ENCODE measurements at places on chromosomes 7 and 10. TPM values are rescaled to one million over a fixed set of nuclear protein-coding genes. Genes with fewer than 3 reads are reported as not detected.

ZNF239 gene
- 1.5 TPM for total RNA-seq

- no peak for DNase-seq
These were observed 15.6 kb upstream of the SH3PXD2A start for GRCh38 chr10:103871006-103871405.

SORBS1 gene
- total RNA-seq, result 896 TPM

DNA sequence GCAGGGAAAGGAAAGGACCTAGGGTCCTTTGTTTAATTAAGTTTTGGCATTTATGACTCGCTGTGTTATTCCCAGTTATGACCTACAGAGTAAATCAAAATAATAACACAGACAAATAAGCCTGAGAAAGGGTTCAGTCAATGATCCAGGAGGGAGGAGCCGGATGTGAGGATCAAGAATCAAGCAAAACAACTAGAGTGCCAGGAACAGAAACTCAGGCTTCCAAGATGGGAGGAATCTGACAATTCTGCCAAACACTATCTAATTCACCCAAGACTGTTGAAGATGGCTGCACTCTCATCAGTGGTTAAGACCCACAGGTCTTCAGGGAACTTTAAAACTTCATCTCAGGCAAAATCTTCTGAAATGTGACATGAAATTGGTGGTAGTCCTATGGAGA, 50.3 kb upstream of the PIP4K2A start:
- DNase-seq, result no peak

GRCh38 chr10:61778137-61778536, 115.4 kb downstream of the CABCOCO1 start:
- DNase-seq, result no peak

INTS1 gene
- 29.9 TPM for total RNA-seq

ZNF365 gene
- 0.60 TPM for total RNA-seq

DNA sequence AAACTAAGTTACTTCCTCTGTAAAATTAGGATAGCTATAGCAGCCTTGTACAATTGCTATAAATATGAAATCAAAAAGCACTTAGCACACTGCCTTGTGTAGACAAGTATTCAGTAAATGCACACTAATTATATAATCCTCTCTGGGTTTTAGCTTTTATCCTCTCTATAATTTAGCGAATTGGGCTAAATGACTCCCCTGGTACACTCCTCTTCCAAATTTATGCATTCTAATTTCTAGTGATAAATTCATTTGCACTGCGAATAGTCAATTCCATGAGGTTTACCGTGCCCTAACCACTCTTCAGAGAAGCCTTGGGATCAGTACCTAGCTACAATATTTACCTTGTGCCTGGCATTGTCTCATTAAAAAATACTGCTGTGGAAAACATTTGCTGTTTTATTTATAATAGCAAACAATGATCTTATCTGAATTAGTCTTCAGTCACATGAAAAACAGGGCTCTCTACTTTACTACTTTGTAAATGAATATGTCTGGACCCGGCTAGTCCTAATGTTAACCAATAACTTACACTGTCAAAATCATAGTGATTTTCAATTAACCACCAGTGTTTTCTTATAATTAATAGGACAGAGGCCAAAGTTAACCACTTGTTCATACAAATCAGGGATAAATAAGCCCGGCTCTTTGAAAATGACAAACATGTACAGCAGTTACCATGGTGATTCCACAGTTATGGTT, 577.9 kb downstream of the IPMK start:
- no peak for DNase-seq

DNA sequence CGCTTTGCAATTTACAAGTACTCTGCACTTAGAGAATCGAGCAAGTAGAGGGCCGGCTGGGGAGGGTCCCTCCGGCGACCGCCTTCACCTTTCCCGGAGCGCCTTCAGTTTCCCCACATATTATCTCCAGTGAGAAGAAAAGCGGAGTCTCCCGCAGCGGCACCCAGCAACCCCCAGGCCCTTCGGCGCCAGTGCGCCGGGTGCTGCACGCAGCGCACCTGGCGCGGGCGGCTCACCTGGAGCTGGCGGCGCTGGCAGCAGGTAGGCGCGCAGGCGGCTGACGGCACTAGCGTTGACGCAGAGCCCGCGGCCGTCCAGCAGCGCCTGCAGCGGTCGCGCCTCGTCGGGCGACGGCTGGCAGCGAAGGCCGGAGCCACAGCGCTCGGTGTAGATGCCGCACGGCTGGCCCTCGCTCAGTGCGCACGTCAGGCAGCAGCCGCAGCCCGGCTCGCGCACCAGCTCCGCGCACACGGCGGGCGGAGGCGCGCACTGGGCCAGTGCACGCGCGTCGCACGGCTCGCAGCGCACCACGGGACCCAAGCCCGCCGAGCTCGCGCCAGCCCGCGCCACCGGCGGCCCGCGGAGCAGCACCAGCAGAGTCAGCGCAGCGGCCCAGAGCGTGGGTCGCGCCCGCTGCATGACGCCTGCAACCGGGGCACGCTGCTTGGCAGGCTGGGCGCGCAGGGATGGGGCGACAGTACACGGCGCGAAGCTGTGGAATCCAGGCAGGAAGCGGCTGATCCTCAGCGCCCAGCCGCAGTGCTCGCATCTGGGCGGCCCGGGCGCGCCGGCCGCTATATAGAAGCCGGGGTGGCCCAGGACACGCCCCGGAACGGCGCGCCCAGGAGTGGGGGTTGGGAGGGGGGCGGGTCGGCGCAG, at the start of gene IGFBP3:
Gene IGFBP3 (minus strand): TSS at position 771 of the 879 bp plus-strand sequence. CDS start 132 bp downstream, at position 639.
- peak; percentile 60 for DNase-seq

- DNase-seq, result no peak
These were observed 46.2 kb downstream of the SMNDC1 start for GRCh38 chr10:110258542-110258941.

DNA sequence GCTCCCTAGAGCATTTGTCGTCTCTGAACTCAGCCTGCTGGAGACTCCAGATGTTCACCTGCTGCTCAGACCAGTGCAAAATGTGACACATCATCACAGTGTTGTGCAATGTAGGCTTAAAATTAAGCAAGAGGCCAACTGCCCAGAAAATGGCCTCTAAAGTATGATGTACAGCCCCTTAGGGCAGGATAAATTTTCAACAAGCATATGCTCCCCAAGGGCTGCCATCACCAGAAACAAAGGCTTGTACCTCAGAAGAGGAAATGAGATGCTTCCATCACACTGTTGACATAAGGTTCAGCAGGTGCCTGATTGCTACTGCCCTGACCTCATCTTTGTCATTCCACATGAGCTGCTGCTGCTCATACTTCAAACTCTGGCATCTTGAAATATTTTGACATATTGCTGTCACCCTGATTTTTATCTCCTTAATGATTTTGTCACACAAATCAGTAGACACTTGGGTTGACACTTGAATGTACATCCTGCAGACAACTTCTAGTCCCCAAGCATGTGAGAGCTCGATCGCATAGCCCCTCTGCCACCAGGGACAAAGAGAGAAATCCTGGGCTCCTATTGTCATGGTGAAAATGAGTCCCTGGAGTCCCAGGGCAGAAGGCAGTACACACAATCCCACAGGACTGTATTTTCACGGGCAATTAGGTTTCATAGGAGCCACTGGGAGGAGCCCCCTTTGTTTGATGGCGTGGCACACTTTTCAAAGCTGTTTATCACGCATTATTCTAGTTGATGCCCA, 219.7 kb upstream of the STK17A start:
- DNase-seq, result no peak

DNA sequence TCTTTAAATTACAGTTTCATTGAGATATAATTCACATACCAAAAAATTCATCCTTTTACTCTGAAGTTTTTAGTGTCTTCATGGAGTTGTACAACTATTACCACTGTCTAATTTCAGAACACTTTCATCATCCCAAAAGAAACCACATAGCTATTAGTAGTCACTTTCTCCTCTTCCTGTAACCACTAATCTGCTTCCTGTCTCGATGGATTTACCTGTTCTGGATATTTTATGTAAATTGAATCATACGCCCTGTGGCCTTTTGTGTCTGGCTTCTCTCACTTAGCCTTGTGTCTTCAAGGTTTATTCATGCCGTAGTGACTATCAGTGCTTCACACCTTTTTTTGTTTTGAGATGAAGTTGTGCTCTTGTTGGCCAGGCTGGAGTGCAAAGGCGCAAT, 135.5 kb downstream of the DOCK1 start:
- no peak for DNase-seq

CPA1 gene
- not detected for total RNA-seq

UNCX gene
- total RNA-seq, result not detected

GRCh38 chr7:33986951-33987947, 81.9 kb downstream of the BMPER start:
- DNase-seq, result no peak

TDRD1 gene
- total RNA-seq, result 1.9 TPM

CDC123 gene
- 41.8 TPM for total RNA-seq

MINDY3 gene
- total RNA-seq, result 22.5 TPM

GRM3 gene
- total RNA-seq, result not detected

GRCh38 chr10:71512761-71513539, 116.2 kb downstream of the CDH23 start:
- DNase-seq, result no peak

DNA sequence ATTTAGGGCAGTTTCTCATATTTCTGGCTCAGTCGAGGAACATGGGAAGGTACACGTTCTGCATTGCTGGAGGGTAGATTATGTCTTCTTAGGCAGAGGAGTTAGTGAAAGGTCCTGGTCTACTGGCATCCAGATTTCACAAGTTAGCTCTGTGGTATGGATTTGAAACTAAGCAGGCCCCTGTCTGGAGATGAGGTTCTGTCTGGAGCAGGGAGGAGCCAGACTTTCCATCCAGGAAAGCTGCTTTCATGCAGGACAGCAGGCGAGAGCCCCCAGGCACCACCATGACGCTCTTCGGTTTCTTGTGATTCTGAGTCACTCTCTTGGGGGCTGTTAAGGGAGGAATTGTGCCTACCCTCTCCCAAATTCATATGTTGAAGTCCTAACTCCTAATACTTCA, 184.3 kb downstream of the KIAA1217 start:
- DNase-seq, result no peak

DNA sequence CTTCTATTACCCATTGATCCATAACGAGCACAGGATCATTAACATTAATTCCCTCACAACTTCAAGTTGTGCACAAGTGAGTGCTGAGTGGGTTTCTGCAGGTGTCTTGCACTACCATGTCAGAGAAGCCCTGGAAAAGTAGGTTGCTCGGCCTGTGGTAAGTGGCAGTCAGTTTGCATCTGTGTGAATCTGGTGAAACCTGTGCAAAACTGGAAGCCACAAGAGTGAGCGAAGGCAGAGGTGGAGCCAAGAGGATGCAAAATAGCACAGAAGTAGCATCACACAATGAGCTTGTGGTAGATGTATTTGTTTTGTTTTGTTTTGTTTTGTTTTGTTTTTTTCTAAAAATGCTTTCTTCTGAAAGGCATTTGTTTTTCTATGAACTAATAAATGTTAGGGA, 181.5 kb downstream of the THSD7A start:
- no peak for DNase-seq

DNA sequence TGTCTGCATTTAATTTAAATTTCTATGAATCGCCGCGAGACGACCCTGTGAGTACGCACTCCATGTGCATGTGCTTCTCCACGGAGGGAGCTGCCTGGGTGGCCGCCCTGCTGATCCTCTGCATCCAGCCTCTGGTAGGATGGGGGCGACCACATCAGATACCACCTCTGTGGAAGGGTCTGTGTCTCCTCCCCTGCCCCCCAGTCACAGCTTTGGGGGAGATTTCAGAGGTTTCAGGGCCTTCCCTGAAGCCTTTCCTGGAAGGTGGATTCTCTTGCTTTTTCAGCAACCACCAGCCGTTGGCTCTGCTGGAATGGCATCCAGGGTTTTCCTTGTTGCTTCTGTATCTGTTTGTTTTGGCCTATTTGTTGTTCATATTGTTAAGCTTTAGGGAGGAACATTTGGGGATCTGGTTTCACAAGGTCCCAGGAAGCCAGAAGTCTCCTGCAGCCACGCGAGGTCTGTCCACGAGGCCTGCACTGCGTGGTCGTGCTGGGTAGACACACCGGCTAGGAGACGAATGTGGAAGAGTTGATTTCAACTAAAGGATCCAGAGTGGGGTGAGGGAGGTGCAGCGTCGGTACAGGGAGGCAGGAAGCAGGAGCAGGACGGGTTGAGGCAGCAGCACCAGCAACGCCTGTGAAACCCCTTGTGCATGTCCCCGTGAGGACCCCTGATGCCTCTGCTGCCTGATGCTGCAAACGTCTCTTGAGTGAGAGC, 329.1 kb downstream of the PTPRN2 start:
- no peak for DNase-seq

- DNase-seq, result peak; percentile 37
These were observed 35.2 kb downstream of the GBF1 start for GRCh38 chr10:102280397-102281101.

DNA sequence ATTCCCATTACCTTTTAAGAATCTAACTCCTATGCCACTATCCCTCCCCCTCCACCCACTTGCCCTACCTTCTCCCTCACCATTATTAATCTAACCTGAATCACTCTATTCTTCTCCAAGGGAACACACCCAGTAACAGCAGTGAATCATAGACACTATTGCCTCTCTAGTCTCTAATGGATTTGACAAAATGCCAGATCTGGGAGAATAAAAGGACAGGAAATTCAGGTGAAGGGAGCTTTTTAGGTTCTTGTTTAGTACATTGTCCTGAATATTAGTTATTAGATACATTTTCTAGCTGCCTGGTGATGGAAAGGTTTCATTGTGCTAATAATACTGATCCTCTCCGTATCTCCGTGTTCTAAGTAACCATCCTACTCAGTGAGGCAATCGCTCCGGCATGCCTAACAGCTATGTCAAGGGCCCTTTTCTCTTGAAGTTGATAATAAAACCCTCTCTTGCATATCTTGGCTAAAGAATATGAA, 4.1 kb upstream of the SFR1 start:
- DNase-seq, result no peak

- DNase-seq, result no peak
These were observed 13.5 kb downstream of the CRTAC1 start for GRCh38 chr10:98016772-98017475.
